ENCODE measurements at places on chromosomes 2 and 18. TPM values are rescaled to one million over a fixed set of nuclear protein-coding genes. Genes with fewer than 3 reads are reported as not detected.

Gene LIMS3
- total RNA-seq: 2.6 TPM

Gene FASTKD1
- 17.4 TPM for total RNA-seq

Gene SERPINB4
- not detected for total RNA-seq

Gene GALNT3
- total RNA-seq: 1.2 TPM

Gene COBLL1
- total RNA-seq: 17.7 TPM

Gene MGAT4A
- total RNA-seq: 68.6 TPM
